ENCODE measurements at places on chromosomes 3 and 15.

- DNase-seq = no peak
Observed at GRCh38 chr3:56688191-56688590, 5.1 kb upstream of the TASOR start.

DNA sequence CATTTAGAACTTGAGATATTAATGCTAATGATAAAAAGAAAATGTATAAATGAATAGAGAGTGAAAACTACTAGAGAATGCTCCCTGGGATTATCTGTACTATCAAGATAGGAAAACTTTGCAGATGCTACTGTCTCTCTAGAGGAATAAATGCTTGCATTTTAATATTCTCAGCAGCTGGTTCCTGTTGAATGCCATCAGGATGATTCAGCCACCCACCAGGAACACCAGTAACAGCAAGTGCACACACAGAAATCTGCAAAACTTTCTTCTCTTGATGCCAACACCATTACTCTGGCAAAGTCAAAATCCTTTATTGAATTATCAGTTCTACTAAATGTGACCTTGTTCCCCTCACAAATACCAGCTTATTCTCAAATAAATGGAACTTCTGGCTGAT is 148.4 kb downstream of the TIGIT start:
- DNase-seq = no peak

- DNase-seq = no peak
Observed at GRCh38 chr3:17444865-17445264, 297.6 kb downstream of the TBC1D5 start.

GRCh38 chr3:142580061-142580423 is 1.5 kb upstream of the ATR start:
- no peak for DNase-seq

DNA sequence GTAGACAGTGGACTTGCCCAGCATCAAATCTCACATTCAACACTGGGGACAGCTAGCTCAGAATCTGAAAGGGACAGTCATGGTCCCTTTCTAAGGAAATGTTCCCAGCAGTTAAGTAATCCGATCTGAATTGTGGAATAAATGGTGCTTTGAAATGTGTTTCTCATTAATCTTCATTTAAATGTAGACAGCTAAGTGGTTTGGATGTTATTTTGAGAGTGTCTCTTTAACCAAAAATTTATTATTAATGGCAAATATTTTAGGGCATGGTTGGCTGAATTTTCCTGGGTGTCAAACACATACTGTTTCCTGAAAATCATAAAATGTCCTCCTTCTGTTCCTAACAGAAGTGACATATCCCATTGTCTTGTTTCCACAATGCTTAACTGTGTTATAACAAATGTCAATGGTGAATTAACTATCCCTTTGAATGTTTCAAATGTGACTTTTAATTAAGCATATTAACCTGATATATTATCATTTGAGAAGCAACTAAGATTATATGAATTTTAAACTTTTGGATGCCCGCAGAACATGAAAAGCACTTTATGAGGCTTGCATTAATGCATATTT is 210.8 kb downstream of the CHST2 start:
- no peak for DNase-seq

DNA sequence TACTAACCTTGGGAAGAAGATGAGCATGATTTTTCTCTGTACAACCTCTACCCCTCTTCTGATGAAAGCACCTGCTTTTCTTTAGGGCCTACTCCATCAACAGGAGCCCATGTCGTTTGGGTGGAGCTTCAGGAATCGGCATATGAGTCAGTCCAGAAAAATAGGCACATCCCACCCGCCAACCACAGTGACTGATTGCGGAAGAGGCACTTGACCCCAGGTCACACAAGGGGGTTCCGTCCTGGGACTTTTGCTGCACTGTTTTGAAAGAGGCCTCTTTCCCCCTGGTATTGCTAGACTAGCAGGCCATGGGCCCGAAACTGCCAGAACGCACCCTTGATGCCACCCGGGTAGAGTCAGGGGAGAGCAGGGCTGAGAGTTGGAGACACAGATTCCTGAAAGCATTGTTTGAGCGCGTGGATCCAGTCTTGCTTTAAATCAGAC is 19.3 kb upstream of the NRROS start:
- no peak for DNase-seq

DNA sequence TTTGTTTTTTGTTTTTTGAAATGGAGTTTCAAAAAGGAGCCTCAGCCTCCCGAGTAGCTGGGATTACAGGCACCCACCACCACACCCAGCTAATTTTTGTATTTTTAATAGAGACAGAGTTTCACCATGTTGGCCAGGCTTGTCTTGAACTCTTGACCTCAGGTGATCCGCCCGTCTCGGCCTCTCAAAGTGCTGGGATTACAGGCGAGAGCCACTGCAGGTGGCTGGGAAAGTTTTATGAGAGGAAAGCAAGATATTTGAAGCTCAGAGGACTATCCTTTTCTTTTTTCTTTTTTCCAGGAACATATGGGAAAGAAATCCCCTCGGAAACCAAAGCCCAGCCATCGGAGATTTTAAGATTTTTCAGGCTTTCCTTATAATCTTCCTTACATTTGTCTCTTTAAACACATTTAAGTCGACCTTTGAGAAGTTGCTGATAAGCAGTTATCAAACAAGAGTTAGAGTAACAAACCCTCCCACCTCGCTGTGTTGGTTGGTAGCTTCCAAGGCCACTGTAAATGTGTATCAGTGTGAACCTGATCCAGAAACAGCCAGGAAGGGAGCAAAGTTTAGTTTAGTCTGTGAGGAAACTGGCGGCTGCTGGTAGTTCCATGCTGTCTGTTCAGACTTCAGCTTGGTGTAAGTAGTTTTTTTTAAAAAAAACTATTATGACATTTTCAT is 34.5 kb upstream of the MAP3K13 start:
- no peak for DNase-seq

GRCh38 chr15:69395991-69396390 is 18.2 kb upstream of the KIF23 start:
- no peak for DNase-seq

DNA sequence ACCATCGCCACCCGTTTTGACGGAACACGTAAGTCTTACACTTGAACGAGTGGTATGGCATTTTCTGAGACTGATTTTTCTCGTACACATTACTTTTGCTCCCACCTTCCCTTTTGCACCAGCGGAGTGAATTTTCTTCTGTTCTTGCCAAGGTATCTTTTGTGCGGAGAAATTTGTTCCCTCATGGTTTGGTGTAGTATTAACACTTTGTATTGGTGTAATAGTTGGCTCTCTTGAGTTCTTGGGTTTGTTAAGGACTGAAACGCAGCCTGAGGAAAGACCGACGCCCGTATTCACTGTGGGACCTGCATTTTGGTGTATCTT is 420 bp downstream of the KCNH8 start:
- no peak for DNase-seq

GRCh38 chr3:53375019-53375418 is 27.7 kb upstream of the DCP1A start:
- peak; percentile 32 for DNase-seq

GRCh38 chr15:85094685-85095084 is 113.0 kb downstream of the PDE8A start:
- DNase-seq = no peak

DNA sequence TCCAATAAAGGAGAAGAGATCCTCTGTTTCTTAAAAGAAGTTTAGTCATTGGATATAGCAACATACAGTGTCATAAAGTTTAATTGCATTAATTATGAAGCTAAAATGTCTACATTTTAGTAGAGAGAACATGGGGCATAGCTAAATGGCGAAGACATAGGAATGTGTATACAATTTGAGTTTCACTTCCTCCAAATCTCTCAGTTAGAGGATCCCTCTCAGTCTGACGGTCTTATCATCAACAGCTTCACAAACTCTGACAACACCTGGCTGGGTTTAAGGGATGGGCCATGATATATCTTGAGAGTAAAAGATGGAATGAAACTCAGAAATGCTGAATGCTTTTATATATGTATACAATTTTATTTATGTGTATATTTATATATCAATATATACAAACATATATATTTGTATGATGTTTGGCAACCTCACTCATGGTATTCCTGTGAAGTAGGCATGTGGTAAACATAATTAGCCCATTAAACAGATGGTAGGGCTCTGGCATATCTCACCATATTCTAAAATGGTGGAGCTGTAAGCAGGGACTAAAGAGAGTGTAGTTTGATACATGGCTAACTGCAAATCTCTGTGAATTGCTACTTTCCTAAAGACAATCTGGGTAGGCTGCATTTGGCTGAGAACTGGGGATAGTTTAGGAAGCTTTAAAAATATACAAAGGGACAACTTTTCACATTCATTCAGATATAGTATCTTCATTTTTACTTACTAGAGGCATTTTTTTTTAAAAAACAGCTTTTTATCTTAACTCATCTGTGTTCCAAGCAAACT is 111.6 kb downstream of the TIGIT start:
- no peak for DNase-seq

- DNase-seq = no peak
Observed at GRCh38 chr3:19945969-19946831, 697 bp upstream of the RAB5A start.

- DNase-seq = peak; percentile 75
Observed at GRCh38 chr3:46538803-46539442, 27.2 kb downstream of the LRRC2 start.

- no peak for DNase-seq
Observed at GRCh38 chr15:43867096-43867495, 40.3 kb downstream of the WDR76 start.

GRCh38 chr3:189529468-189529867 is 101.7 kb upstream of the TP63 start:
- no peak for DNase-seq

GRCh38 chr15:72377331-72377730 is 1.5 kb upstream of the HEXA start:
- no peak for DNase-seq

GRCh38 chr3:169686874-169687273 is 23.4 kb upstream of the MECOM start:
- no peak for DNase-seq

- DNase-seq = no peak
Observed at GRCh38 chr15:57118013-57118799, 199.8 kb downstream of the TCF12 start.

- no peak for DNase-seq
Observed at GRCh38 chr15:63506537-63507035, 2.2 kb downstream of the USP3 start.

- no peak for DNase-seq
Observed at GRCh38 chr3:197022405-197023231, 7.0 kb downstream of the MELTF start.
